ENCODE measurements at places on chromosomes 5 and 9.

DNA sequence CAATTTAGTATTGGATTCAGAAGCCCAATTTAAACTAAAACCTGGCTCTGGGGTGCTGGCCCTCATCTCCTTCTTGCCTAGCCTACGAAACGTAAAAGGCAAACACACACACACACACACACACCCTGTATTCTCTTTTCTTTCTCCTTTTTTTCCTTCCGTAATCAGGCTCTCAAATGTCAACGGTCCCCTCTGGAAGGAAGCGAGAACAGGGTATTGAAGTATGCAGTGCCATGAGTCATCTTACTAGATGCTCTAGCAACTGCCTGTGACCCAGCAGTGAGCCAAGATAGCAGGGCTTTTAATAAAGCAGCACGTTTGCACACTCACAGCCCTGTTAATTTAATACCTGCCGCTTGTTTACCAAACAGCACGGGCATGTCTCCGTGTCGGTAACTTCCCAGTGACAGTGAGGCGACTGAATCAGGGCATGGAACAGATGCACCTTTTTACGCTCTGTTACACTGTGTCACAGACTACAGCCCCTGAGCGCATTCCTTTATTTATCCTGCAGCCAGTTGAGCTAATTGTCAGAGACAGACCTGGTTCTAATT, 243.8 kb downstream of the BNC2 start:
- DNase-seq: no peak

- peak; percentile 67 for DNase-seq
These were observed 5.6 kb upstream of the PURA start for GRCh38 chr5:140108093-140109017.

- DNase-seq: peak; percentile 65
These were observed 28.4 kb downstream of the PSAT1 start for GRCh38 chr9:78325343-78325742.

DNA sequence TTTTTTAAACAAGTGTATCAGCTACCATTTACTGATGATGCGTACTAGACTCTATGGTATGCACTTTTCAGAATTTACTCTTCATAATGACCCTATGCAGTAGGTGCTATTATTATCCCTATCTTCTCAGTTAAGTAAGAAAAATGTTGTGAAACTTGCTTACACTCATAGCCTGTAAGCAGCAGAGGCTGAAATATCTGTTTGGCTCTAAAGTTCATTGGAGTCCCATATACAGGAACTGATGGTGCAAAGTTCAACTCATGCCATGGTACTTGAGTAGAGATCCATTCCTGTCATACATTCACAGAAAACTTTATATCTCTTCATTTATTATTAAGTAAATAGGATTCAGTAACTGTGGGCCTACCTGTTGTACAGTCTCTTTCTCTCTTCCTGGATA, 41.4 kb upstream of the CCDC112 start:
- no peak for DNase-seq

GRCh38 chr5:31095796-31096195, 97.7 kb upstream of the CDH6 start:
- no peak for DNase-seq

DNA sequence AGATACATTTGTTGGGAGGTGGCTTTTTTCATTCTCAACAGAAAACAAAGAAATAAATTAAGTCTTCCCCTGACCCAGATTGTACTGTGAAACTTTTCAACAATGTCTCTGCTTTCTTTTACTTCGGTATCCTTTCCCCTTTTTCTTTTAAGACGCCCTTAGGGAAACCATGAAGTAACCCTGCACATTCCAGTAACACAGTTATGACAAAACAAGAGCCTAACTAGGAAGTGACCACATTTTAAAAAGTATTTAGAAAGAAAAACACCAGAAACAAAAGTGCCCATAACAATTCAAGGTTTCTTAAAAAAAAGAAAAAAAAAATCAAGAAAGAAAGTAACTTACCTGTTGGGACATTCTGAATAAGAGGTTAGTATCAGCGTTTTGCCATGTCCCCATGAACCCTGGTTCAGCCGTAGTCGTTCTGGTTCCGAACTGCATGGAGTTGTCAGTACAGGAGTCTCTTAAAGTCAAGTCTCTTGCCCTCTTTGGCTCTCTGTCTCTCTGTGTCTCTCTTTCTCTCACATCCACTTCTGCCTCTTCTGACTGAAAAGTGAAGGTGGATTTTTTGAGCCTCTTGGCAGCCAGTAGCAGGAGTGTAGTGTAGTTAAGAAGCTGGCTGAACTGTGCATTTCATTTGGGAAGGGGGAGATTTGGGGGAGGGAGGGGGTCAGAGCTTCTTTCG, 142.9 kb downstream of the BNC2 start:
- DNase-seq: no peak

- DNase-seq: no peak
These were observed 14.4 kb downstream of the ANKRD33B start for GRCh38 chr5:10578293-10578665.

DNA sequence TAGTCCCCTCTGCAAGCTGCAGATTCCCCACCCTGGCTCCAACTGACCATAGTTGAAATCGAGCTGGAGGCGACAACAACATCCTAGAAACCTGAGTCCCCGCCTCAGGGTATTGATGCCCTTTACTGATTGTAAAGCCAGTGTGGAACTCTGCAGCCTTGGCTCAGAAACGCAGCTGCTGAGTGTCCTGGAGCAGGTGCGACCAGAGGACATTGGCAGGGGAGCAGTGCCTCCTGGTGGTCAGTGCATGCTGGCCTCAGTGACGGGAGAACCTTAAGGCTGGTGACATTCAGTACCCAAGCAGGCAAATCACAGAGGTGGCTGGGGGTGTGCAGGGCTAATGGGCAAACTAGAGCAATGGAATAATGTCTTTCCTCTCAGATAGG, 20.4 kb upstream of the ZNF354B start:
- peak; percentile 66 for DNase-seq

- no peak for DNase-seq
These were observed 24.3 kb downstream of the CD14 start for GRCh38 chr5:140608722-140609121.

DNA sequence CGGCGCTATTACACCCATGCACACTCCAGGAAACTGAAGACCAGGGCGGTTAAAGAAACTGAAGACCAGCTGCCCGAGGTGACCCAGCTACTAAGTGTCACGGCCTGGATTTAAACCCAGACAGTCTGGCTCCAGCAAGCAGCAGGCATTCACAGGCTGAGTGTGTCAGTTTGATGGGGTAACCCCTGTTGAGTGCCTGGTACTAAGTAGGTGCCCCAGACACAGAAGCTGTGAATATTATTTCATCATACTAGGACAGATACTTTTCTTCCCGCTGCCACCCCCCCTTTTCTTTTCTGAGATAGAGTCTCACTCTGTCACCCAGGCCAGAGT, 7.3 kb downstream of the ENG start:
- DNase-seq: no peak

GRCh38 chr5:33929925-33930690, 6.1 kb upstream of the RXFP3 start:
- no peak for DNase-seq

DNA sequence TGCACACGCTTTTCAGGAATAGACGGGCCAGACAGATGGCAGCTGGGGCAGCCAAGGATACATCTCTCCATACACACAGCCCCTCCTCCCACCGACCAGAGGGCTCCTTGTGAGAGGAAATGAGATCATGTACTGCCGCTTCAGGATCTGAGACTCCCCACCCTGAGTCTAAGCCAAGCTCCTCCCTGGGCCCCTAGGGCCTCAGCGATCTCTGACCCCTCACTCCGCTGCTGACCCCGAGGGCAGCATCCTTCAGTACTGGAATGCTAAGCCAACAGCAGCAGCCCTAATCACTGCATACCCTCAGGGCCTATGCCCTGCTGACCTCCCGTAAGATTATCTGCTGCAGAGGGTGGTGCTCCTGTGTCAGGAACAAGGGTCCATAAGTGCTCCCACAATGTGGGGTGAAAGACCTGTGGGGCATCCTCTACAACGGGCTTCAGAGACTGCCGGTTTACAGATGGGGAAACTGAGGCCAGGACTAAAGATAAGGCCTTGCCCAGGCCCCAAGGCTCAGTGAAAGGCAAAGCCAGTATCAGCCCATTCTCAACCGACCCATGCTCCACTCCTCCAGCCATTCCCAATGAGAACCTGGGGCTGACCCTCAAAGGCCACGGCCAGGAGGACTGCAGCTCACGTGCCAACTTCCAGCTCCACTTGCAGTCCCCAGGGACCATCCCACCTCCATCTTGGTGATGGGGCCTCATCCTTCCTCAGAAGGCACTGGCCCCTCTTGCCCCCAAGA, 37.5 kb downstream of the BICD2 start:
- peak; percentile 46 for DNase-seq

DNA sequence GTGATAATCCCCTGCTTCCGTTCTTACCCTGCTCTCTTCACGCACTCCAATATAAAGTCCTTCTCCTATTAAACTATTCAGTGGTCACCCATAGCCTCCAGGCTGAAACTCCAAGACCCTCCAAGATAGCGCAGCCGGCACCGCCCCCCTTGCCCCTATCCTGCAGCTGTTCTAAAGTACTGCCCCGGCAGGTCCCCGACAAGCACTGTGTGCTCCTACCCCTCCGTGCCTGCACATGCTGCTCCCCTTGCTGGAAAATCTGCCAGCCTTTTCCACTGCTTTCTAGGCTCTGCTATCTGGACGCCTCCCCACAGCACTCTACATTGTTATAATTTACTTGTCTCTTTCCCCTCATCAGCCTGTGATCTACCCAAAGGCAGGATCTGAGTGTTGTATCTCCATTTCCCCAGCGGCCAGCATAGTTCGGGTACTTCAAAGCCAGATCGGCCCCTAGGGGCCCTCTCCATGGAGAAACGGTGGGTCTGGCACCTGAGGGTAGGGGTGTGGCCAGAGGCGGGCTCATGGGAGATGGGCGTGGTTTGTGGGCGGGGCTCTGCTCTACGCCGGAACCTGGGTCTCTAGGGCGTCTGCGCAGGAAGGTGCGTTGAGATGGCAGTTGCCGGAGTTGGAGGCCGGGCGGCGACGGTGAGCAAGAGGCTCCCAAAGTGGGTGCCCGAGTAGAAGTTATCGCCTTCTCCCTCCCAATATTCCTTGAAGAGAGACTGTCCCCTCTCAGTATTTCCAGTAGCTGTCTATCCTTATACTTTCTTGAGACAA, 83.5 kb upstream of the RUSC2 start:
- DNase-seq: peak; percentile 20

- DNase-seq: peak; percentile 53
These were observed 8.0 kb upstream of the HABP4 start for GRCh38 chr9:96441798-96442445.

- DNase-seq: no peak
These were observed 17.7 kb upstream of the AUH start for GRCh38 chr9:91379426-91379825.

DNA sequence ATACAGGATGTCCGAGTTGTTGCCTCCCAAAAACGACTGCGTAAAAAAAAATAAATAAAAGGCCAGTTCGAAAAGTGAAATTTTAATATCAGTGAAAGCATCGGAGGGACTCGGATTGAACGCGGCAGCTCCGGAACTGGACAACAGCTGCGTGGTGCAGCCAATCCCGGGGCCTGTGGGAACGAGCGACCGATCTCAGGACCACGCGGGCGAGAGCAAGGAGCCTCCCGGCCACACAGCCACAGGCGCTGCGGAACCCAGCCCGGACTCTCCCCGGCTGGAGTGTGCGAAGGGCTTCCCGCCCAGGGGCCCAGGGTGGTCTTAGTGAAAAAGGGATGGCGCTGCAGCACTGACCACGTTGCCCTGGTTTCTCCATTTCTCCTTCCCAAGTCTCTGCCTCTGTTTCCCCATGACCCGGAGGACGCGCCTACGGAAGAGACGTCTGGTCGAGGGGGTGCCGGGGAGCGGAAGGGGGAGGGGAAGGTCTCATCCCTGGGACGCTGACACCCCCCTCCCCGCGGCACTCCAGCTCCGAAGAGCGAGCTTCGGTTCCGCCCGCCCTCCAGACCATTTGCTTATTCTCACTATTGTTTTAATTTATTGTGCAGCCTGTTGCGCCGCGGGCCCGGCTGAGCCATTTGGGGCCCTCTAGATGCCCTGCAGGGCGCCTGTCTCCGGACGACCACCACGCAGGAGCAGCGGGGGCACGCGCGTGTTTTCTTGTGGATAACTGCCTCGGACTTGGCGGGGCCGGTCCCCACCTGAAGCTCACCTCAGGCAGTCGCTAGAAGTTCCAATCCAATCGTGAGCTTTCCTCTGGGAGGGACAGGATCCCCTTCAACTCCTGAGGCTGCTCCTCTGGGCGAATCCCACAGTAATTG, 303.0 kb downstream of the PARP8 start:
- DNase-seq: no peak
